ENCODE measurements at places on chromosomes 12 and 14. TPM values are rescaled to one million over a fixed set of nuclear protein-coding genes. Genes with fewer than 3 reads are reported as not detected.

- DNase-seq, result peak; percentile 55
These were observed 91.9 kb downstream of the ARMH4 start for GRCh38 chr14:58060077-58060476.

- peak; percentile 13 for DNase-seq
These were observed 315.7 kb downstream of the NAV3 start for GRCh38 chr12:78146365-78146772.

DNA sequence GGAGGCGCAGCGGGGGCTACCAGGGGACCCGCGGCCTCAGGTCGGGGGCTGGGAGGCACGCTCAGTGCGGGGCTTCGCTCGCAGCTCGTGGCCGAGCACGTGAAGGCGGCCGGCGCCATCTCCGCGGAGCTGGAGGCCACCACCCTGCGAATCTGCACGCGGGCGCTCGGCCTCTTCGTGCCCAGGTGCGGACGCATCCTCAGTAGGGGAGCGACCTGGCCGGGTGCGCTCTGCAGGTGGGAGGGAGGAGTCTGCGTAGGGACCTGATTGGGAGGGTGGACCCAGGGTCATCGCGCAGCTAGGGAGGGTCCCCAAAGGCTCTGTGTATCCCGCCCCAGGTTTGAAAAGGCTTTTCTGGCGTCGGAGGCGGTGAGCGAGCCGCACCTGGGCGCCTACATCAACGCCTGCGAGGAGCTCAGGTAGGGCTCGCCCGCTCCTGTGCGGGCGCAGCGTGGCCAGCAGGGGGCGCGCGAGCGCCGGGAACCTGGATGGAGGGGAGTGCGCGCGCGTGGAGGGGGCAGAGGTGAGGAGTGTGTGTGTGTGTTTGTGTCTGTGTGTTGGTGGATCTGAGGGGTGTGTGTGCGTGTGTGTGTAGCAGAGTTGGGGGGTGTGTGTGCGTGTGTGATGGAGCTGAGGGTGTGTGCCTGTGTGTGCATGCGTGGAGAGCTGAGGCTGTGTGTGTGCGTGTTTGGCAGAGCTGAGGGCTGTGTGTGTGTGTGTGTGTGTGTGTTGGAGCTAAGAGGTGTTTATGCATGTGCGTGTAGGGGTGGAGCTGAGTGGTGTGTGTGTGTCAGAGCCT lies 10.3 kb downstream of the EXOC3L4 start:
- peak; percentile 32 for DNase-seq

DNA sequence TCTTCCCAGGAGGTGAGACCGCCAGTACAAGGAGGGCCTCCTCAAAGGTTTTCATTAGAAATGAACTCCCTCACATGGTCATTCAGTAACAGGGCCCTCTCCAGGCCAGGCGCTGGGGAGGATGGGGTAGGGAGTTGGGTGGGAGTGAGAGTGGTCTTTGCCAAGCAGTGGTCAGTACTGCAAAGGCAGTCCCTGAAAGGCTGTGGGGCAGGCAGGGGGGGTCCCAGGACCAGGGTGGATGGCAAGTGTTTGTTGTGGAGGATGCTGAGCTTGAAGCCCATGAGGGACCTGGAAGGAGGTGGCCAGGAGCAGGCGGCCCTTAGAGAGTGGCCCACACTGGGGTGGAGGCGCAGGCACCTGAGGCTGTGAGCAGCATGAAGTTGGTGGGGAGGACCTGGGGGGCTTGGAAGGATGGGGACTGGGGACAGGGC lies 26.1 kb downstream of the CEP170B start:
- DNase-seq, result no peak

- no peak for DNase-seq
These were observed 41.3 kb upstream of the C12orf71 start for GRCh38 chr12:27123642-27124041.

DNA sequence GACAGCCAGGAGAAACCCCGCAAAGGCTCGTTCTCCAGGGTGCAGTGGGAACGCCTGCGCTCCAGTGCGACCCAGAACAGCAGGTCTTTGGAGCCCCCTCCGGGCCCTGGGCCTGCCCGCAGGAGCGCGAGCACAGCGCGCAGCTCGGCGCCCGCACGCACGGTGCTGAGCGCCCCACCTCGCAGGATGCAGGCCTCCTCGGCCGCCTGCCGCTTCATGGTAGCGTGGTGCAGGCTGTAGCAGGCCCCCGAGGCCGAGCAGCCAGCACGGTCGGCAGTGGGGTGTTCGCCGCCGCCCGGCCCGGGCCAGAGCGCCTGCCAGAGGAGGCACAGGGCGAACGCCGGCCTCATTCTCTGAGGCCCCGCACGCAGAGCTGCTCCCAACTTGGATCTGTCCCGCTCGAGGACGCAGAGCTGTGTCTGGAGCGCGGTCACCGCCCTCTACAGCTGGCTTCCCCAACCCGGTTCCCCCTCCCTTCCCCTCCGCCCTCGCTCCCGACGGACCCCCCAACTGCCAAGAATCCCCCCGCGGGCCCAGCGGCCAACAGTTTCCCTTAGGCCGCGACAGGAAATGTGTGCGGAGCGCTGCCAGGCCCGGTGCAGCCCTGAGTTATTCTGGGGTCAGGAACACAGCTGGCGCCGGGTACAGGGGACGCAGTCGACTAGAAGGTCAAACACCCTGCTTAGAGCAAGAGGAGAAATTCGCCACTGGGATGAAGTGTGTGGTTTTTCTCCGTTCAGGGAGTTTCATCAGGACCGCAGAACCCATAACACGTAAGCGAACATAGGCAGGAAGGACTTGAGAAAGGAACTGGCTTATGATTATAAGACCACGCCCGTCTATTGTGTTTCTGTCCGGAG lies at the start of gene CLEC14A:
CLEC14A (minus strand) TSS at position 421 of the 860 bp plus-strand sequence; CDS start at position 350, 71 bp downstream.
- DNase-seq, result no peak

- no peak for DNase-seq
These were observed 21.6 kb upstream of the TESC start for GRCh38 chr12:117120787-117121186.

- DNase-seq, result no peak
These were observed 218.2 kb downstream of the ANO6 start for GRCh38 chr12:45434094-45434493.

- no peak for DNase-seq
These were observed 3.5 kb downstream of the ARL6IP4 start for GRCh38 chr12:122983789-122984515.

GRCh38 chr14:51059032-51059431 lies 35.9 kb downstream of the TRIM9 start:
- DNase-seq, result no peak

DNA sequence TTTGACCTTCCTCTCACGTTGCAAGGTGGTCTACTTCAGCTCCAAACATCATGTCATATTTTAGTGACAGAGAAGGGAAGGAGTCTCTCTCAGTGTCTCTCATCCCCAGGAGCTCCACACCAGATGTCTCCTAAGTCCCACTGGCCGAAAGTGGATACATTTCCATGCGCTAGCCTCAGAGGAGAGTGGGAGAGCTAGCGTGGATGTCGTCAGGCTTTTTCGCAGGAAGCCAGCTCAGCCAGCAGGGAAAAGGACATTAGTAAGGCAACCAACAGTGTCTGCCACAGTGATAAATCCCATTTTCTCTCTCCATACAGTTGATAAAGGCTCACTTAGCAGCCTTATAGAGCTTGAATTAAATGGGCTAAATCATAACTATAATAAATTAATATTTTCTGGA lies 155.7 kb downstream of the PELI2 start:
- no peak for DNase-seq

Gene LRRC10
- not detected for total RNA-seq

Gene KRT82
- total RNA-seq, result not detected

Gene PZP
- not detected for total RNA-seq

Gene CLEC2A
- total RNA-seq, result not detected

Gene KRT8
- total RNA-seq, result 504 TPM

Gene MYG1
- total RNA-seq, result 66.0 TPM
